NCI-H1694 (cell line): ENCODE measurements at places on chromosomes 12 and 14.
A peak's percentile ranks its signal among the peaks of the same experiment; 100 is the strongest.

- DNase-seq = no peak
Measured at GRCh38 chr14:92584220-92584619, 70.6 kb downstream of the RIN3 start.

- no peak for DNase-seq
Measured at GRCh38 chr12:92216092-92216491, 70.4 kb upstream of the BTG1 start.

- DNase-seq = no peak
Measured at GRCh38 chr14:97477353-97477752, 680.2 kb downstream of the VRK1 start.

- no peak for DNase-seq
Measured at GRCh38 chr12:62284749-62285148, 24.5 kb downstream of the USP15 start.

DNA sequence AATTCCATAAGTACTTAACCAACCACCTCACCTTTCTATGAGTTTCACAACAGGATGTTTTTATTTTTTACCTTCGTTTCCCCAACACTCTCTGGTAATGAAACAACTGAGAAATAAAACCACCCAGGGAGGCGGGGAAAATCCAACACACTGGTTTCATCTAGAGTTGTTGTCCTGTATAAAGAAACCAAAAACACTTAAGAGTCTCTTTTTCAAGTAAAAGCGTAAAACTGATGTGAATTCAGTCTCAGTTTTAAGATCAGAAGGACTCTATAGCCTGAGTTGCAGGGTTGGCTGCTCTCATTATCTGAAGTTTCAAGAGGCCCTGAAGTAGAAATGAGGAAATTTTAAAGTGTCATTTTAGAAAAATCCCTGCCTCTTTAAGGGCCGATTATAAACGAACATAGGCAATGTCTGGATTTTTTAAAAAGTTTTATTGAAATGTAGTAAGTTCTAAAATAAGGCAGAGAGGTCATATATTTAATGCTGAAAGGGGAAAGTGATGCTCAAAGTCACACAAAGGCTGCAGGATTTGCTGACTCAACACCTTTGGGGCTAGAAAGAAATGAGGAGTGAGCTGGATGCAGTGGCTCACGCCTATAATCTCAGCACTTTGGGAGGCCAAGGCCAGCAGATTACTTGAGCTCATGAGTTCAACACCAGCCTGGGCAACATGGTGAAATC lies 27.2 kb downstream of the HIGD1C start:
- no peak for DNase-seq

DNA sequence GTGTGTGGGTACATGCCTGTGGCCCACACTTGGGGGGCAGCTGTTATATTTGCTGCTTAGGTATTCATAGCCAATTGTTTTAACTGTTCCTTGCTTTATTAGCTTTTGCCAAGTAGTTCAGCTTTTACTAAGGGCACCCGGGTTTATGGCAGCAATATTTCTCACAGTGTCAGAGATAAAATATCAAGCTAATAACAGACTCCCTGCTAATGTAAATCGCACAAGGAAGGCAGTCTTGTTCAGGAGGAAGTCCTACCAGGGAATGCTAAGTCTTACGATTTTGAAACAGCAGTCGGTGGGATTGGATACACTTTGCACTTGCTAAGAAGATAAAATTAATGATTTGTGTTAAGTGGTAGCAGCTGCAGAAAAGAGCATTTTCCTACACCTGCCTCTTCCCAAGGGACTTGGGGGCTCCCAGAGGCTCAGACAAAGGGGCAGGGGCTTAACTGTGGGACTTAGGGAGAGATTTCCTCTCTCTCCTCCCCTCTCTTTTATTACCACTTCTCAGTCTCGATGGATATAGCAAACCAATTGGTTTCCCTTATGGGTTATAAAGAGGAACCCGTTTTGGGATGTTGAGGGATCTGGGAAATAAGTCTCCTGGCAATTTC lies 175.1 kb downstream of the NRXN3 start:
- no peak for DNase-seq

- peak; percentile 20 for DNase-seq
Measured at GRCh38 chr14:35883677-35884293, 57.6 kb downstream of the BRMS1L start.

DNA sequence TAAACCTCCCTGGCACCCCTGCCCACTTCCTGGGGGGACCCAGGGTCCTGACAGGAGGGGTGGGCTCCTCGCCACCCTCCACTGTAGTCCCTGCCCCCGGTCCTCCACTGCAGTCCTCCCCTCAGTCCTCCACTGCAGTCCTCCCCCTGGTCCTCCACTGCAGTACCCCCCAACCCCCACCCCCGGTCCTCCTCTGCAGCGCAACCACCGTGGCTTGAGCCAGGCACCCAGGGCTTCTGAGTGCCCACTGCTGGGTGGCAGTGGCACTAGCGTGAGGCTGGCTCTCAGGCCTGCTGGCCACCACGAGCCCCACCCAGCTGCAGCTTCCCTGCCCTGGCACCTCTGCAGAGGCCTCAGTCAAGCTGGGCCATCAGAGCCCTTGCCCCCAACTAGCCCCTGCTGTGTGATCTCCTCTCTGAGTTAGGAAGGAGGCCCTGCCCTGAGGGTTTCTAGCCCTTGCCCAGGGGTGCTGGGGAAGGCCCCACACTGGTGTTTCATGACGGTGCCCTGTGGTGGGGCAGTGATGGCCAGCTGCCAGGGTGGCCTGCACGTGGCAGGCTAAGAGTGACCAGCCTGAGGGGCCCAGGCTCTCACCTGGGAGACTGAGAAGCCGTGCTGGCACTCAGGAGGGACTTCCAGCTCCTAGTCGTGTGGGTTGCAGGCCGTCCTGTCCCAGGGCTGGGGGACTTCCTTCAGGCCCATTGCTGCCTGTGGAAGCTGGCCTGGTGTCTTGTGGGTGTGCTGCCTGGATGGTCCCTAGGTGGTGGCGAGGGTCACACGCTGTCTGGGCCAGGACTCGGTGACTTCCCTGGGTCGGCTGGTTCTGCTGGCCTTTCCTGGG lies 9.7 kb downstream of the CEP170B start:
- DNase-seq = no peak

DNA sequence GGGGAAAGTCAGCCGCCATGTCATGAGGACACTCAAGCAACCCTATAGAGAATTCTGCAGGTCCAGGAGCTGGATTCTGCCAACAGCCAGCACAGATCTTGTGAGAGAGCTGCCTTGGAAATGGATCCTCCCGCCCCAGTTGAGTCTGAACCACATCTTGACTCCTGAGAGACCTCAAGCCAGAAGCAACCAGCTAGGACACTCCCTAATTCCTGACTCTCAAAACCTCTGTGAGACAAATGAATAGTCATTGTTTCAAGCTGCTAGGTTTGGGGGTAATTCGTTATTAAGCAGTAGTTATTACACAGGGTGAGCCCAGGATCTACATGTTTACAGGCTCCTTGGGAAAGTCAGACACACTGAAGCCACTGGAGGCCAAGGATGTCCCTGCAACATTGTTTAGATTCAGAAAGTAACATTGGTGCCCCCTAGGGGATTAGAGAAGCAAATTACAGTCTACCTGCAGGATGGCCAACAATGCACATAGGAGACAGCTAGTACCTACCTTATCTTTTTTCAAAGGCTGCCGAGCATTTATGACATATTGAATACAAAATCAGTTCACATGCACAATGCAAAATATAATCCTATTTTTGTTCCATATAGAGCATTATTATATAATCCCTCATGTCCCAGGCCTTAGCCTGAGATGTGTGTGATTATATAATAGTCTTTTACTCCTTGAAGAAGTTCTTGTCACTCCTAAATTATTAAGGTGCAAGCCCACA lies 57.9 kb upstream of the FICD start:
- peak; percentile 70 for DNase-seq

GRCh38 chr12:66210840-66211239 lies 21.8 kb downstream of the IRAK3 start:
- DNase-seq = no peak

- no peak for DNase-seq
Measured at GRCh38 chr12:96186607-96187301, 7.4 kb upstream of the ELK3 start.

- DNase-seq = no peak
Measured at GRCh38 chr12:68236421-68237059, 10.9 kb upstream of the IL26 start.

GRCh38 chr14:89000007-89000942 lies 175.8 kb downstream of the TTC8 start:
- DNase-seq = no peak

DNA sequence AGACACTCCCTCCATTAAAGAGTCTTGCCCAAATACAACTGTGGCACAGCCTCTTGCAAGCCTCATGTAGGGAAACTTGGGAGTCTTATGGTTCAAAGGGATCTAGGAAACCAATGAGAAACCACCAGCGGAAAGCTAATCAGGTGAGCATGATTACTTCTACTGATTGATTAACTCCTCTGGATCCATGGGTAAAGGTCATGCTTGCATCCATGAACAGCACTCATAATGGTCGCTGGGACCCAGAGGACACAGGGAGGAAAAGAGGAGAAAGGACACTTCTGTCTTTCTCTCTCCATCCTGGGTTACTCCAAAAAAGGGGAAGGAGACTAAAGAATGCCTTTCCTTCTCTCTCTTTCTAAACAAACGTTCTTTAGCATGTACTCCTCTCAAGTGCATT lies 1397.2 kb downstream of the LRFN5 start:
- DNase-seq = no peak

- DNase-seq = no peak
Measured at GRCh38 chr12:52771088-52771487, 6.1 kb downstream of the KRT76 start.

DNA sequence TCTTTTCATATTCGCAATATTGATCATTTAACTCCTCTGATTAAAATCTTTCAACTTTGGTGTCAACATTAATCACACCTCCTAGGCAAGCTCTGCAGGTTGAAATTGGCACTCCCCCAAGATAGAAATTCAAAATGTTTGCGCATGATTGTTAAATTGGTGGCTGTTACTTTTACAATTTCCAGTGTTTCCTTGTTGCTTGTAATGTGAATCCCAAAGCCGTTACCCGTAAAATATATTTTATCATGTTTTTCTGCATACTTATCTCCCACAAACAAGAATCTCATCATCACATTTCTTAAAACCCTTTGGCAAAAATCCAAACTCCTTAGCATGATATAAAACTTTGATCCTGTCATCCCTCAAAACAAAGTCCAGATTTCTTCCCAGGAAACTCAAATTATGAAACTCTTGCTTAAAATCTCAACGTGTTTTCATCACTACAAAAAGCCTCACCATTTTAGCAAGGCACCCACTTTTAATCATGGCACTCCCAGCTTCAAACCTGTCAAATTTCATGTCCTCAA lies 14.7 kb downstream of the RTL1 start:
- no peak for DNase-seq

DNA sequence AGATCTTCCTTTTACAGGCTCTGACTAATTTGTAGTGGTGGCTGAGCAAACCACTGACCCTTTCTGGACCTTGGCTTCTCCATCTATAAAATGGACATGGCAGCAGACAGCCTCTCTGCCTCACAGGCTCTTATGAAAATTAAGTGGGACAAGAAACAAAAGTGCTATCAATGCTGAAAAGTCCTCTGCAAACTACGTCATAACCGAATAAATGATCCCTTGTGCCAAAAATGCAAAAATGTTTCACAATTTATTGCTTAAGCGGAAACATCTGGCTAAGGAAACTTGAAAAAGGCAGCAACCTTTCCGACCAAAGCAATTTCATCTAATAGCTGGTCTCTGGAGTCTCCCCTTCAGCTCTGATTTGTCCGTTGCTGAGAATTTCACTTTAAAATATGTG lies 108.5 kb upstream of the PLXNC1 start:
- no peak for DNase-seq

- peak; percentile 40 for DNase-seq
Measured at GRCh38 chr12:93733358-93733757, 56.2 kb downstream of the CRADD start.
